Activated T-cell treated with anti-CD3 and anti-CD28 coated beads, Interleukin-2, amount 50 U/mL, for 4 hours (primary cell): ENCODE measurements at places on chromosomes 3 and 15. TPM values are rescaled to one million over a fixed set of nuclear protein-coding genes. Genes with fewer than 3 reads are reported as not detected.

Gene EPHB1
- total RNA-seq: 0.68 TPM

- no peak for DNase-seq
These were observed 30.6 kb upstream of the FAM107A start for GRCh38 chr3:58607816-58608215.

Gene TRANK1
- 3.8 TPM for total RNA-seq

- no peak for DNase-seq
These were observed 5.6 kb downstream of the CTXND1 start for GRCh38 chr15:80246425-80246894.

Gene GCSAM
- 2.0 TPM for total RNA-seq

Gene LMCD1
- total RNA-seq: 0.74 TPM

GRCh38 chr3:115785782-115786181, 162.5 kb downstream of the GAP43 start:
- no peak for DNase-seq

Gene GOLGA6L7
- total RNA-seq: not detected

DNA sequence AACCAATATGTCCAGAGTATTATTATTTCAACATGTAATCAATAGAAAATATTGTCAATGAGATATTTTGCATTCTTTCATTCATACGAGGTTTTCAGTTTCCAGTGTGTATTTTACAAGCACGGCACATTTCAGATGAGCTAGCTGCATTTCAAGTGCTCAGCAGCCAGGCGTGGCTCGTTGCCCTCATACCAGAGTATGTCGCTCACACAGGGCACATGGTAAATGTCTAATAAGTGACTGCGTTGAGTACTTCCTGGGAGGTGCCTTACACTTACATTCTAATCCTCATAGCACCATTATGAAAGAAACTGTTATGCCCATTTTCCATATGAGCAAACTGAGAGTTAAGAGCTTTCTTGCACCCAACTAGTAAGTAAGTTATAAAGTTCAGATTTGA, 47.4 kb downstream of the TMEM266 start:
- DNase-seq: no peak

Gene CCR8
- total RNA-seq: 0.40 TPM

- no peak for DNase-seq
These were observed 85.1 kb downstream of the PDCD6IP start for GRCh38 chr3:33883538-33883950.

DNA sequence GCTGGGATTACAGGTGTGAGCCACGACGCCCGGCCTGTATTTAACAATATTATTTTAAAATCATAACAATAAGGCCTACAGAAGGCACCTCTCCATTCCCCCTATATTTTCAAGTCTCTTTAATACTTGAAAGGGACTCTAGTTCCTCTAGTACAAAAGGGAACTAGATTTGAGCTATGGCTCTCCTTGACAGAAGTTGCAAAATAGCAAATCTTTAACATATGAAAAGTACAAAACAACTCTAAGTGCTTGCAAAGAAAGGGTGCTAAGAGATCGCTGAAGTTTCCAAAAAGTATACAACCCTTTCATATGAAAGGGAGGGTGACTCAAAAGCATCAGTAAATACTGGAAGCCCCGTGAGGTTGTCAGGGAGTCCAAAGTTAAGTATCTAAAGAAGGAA, 23.8 kb downstream of the AP3S2 start:
- no peak for DNase-seq

Gene RBMS3
- 1.9 TPM for total RNA-seq

Gene ATP13A4
- total RNA-seq: 0.16 TPM
